ENCODE measurements at places on chromosomes 11 and 22.

- no peak for DNase-seq
Measured at GRCh38 chr22:33331017-33331416, 272.8 kb upstream of the SYN3 start.

DNA sequence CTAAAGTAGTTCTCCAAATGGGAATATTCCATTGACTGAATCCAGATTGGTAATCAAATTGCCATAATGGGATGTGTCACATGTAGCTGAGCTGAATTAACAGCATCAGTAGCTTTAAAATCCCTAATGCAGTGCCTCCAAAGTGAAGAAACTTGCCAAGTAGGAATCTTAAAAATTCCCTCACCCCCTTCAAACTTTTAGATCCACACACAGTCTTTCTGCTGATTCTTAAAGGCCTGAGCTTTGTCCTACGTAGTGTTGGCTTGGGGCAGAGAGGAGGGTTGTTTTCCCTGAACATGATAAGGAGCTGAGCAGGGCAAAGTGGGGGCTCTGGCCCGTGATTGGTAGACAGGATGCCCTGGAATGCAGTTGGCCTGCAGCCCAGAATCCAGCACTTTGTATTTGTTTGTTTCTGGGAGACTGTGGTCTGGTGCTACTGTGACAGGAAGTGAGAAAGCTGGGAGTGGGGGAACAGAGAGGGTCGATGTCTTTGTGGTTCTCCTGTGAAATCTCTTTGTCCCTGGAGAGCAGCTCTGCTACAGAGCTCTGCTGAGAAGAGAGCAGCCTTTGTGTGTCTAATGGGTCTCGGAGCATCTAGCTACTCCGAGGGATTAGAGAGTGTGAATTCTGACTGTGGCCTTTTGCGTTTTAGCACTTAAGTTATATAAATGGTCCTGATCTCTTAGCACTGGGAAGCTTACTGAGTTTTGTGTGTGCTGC is 16.9 kb downstream of the CTNND1 start:
- DNase-seq = no peak

GRCh38 chr11:66479394-66480116 is 679 bp upstream of the DPP3 start:
- no peak for DNase-seq

- no peak for DNase-seq
Measured at GRCh38 chr11:94734563-94735275, 33.4 kb upstream of the AMOTL1 start.

GRCh38 chr11:83259559-83259958 is 26.6 kb downstream of the CCDC90B start:
- DNase-seq = no peak

DNA sequence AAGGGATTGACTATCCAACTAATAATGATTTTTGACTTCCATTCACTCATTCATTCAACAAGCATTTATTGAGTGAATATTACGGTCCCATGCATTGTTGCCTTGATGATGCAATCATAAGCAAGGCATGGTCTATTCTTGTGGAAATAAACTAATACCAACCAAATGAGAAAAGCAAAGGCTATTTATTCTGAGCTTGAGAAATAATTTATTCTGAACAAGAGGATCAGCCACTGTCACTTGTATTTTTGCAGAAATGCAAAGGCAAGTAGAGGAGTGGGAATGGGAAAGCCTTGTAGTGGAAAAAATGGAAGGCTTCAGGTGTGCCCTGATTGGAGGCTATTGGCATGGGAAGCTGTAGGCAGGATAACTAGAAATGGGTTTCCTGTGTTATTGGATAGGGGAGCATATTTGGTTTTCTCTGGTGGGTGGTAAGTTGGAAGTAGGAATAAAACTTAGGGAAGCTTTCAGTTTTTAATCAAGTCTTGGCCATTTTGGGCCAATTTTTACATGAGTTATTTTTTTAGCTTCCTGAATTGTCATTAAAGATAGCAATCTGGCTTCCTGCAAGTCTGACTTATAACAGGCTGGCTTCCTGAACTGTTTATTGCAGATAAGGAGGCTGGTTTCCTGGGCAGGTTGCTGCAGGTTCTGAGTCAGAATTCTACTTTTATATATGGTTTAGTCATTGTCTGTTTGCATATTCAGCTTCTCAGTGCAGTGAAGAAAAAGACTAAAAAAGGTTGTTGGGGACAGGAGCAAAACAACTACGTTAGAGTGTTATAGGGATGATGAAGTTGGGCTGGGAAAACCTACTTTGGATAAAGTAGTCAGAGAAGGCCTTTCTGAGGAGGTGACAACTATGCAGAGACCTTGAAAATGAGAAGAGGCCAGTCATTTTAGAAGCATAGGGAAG is 106.7 kb downstream of the APIP start:
- no peak for DNase-seq

- DNase-seq = no peak
Measured at GRCh38 chr11:8293171-8293570, 29.5 kb upstream of the LMO1 start.

- DNase-seq = no peak
Measured at GRCh38 chr22:30893434-30894370, 74.9 kb downstream of the MORC2 start.

DNA sequence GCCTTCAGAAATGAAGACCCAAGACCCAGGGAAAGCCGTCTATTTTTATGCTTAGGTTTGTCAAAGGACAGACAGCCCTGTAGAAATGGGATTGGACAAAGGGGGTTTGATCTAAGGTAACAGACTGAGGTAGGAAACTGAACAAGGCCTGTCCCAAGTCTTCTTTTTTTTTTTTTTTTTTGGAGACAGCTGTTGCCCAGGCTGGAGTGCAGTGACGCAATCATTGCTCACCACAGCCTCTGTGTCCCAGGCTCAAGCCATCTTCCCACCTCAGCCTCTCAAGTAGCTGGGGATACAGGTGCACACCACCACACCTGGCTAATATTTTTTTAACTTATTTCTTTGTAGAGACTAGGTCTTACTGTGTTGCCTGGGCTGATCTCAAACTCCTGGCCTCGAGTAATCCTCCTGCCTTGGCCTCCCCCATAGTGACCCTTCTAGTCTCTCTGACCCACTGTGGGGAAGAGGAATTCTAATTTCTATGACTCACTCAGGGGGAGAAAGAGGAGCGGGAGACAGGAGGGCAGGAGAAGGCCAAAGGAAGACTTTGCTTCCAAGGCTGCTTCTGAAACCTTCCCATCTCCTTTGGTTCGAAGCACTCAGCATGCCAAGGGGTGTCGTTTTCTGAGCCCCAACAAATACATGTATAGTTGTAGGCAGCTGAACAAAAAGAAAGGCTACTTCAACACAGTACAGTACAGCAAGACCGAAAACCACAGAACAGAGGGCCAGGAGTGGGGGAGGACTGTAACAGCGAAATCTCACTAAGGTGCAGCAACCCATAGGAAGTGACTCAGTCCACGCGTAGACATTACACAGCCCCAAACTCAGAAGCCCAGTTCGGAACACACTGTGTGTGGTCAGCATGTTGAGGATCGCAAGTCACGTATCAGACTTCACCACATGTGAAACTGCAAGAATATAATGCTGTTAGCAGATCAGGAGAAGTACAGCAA is 872 bp downstream of the TMA7B start:
- DNase-seq = peak; percentile 17

GRCh38 chr11:82234256-82234655 is 499.4 kb downstream of the FAM181B start:
- DNase-seq = no peak
